ENCODE measurements at places on chromosomes 2 and 18.

DNA sequence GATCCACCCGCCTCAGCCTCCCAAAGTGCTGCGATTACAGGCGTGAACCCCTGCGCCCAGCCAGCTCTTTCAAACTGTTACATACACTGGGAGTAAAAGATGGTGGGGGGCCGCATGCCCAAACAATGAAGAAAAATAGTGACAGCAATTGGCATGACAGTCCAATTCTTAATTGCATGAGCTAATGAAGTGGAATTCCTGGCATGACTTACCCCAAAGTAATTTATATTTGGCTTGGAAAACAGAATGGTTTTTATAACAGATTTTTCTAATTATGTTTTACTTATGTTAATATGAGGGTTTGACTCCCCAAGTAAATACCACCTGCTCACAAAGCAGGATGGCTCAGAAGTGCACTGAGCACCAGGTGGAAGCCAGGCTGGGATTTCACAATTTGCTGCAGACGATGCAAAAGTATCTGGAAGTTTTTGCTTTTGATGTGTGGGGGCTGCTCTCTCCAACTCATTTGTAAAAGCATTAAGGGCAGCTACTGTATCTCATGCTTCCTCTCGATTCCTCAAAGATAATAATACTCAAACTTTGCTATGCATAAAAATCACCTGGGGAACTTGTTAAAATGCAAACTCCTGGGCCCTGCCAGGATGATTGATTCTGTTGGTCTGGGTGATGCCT lies 24.0 kb upstream of the ATG16L1 start:
- DNase-seq: no peak

GRCh38 chr2:200422071-200422470 lies 87.8 kb downstream of the KCTD18 start:
- DNase-seq: no peak

DNA sequence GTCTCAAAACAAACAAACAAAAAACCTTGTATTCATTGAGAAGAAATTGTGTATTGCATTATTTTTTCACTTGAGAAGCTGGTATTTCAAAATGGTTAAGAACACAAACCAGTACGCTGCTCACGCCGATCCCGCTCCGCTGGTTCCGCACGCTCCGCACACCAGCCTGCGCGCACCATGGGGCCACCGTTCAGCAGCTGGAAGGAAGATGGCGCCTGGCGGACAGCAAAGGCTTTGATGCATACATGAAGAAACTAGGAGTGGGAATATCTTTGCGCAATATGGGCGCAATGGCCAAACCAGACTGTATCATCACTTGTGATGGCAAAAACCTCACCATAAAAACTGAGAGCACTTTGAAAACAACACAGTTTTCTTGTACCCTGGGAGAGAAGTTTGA lies 75.7 kb downstream of the RBM43 start:
- no peak for DNase-seq

DNA sequence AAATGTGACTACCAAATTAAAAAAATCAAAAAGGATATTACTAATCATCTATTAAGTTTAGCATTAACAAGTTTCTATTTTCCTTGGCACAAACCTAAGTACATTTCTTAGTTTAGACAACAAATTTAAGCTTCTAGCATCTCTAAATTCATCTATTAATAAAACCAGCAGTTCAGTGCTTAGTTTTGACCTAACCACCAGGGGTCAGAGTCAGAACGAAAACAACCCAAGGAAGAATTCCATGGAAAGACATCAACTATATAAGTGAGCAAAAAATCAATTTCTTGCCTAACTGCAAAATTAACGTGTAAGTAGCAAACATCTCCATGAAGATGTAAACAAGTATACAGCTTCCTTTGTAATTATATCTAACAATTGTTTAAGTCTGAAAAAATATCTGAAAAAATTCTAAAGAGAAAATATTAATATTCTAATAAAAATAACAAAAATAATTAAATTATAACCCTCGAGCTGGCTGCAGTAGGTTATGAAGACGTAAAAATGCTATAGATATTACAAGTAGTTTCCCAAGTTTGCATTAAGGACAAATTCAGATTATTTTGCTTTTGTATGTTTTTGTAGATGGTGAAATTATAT lies 83.7 kb downstream of the CERKL start:
- DNase-seq: no peak

DNA sequence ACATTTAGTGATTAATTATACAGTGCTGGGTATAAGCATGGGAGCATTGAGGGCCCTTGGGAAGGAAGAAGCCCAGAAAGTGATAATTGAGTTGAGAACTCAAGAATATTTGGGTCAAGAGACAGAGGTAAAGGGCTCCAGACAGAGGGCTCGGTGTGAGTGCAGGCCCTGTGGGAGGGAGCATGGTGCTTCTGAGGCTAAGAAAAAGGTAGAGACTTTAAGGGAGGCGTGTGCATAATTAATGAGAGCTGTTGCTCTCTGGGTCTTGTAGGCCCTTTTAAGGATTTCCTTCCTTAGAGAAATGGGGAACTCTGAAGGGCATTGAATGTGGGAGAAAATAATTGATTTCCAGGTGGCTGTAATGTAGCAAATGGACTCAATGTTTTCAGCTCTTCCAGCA lies 735.0 kb upstream of the POU3F3 start:
- DNase-seq: no peak

- no peak for DNase-seq
These were observed 255.1 kb upstream of the MYT1L start for GRCh38 chr2:2586068-2586776.

DNA sequence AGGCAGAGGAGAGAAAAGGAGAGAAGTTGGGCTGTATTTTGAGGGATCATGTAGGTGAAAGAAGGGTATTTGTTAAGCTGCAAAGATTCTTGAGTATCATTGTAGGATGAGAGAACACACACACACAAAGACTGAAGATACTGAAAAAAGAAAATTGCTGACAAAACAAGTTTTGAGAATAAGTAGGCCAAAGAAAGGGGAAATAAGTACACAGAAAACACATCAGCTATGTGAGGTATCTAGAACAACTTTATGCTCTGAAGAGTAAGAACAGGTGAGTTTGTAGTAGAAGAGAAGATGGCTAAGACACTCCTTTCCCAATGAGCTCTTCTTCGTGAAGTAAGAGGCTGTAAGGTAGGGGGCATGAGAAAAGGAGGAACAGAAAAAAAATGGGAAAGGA lies 28.2 kb downstream of the METTL8 start:
- no peak for DNase-seq

DNA sequence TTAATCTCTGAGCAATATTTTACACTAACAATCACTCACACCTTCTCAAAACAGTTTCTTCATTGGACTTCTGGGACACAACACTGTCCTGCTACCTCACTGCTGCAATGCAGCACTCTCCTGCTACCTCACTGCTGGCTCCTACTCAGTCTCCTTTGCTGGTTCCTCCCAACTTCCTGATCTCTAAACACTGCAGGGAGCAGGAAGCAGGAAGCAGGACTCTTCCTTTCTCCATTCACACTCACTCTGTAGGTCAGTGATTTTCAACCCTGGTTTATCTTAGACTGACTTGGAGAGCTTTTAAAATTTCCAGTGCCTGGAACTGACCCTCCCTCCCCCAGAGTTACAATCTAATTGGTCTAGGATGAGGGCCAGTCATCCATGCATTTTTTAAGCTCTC lies 243.4 kb upstream of the RBBP8 start:
- no peak for DNase-seq

DNA sequence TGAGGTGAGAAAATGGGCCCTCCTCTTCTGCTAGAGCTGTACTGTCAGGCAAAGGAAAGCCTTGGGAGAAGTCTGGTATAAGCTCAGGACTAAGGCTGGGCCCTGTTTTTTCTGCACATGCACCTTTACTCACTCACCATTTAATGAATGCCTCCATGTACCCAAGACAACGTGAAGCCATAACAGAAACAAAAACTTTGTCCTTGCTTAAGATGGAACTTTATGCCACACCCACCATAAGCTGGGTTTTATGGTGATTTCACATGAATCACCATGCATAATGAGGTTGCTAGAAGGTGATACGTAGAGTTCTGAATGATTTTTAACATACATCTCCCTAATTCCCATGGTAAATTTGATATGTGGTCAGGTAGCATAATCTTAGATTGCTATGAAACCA lies 63.7 kb upstream of the CYP26B1 start:
- DNase-seq: no peak

DNA sequence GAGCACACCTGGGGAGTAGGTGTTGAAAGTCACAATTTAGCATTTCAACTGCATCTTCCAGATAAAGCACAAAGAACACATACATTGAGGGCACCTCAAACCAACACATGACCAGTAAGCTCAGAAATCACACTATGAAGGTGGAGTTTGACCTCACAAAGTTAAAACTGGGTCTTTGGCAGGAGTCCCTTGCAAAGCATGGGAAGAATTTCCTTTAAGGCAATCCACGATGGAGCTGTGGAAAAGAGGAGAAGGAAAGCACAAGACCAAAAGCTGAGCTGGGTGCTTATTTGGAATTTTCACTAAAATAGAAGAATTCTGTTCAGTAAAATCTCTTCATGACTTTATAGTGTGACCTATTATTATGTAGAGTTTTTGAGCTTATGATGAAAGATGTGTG lies 212.9 kb upstream of the APCDD1 start:
- DNase-seq: no peak

DNA sequence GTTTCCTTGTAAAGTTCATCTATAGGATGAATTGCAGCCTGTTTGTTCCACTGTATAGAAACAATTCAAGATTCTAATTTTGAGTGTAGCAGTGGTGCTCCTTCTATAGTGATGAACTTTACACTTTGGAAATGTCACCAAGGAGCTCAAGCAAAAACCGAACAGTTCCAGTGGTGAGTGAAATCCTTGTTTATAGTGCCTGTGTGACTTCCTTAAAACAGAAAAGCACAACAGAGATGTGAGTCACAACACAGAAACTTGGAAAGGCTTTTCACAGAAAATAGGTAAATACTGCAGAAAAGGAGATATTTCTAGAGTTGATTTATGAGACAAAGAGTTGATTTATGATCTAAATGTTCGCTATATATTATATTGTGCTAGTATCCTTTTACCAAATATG lies 482.0 kb downstream of the PTPRM start:
- no peak for DNase-seq

DNA sequence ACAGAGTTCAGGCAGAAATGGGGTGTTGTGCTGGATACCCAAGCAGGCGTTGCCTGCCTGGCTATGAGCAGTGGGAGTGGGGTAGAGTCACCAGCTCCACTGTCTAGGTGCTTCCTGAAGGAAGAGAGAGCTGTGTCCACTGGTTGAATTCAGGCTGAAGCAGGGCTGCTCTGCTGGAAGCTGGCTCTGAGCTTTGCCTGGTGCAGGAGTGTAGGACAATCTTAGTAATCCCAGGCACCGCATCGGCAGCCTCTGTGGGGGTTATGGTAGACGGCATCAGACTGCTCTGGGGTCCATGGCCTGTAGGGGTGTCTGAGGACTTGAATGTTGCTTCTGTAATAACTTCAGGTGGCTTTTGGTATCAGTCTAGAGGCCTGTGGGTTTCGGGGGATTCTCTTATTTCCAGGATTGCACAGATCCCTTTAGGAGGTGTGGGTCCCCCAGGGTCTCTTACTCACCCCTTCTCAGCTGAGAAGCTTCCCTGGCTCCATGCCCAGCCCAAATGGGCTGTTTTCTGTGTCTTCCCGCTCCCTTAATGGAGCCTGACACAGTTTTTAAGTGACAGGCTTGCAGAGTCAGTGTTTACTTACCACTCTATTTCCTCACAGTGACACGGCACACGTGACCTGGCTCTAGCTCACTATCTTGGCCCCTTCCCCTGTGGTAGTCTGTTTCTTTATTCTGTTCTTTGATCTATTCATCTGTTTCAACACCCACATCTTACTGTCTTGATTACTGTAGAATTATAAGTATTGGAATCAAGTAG lies 644.3 kb downstream of the CBLN2 start:
- peak; percentile 77 for DNase-seq

GRCh38 chr2:200578778-200579177 lies 7.0 kb upstream of the AOX1 start:
- DNase-seq: no peak

DNA sequence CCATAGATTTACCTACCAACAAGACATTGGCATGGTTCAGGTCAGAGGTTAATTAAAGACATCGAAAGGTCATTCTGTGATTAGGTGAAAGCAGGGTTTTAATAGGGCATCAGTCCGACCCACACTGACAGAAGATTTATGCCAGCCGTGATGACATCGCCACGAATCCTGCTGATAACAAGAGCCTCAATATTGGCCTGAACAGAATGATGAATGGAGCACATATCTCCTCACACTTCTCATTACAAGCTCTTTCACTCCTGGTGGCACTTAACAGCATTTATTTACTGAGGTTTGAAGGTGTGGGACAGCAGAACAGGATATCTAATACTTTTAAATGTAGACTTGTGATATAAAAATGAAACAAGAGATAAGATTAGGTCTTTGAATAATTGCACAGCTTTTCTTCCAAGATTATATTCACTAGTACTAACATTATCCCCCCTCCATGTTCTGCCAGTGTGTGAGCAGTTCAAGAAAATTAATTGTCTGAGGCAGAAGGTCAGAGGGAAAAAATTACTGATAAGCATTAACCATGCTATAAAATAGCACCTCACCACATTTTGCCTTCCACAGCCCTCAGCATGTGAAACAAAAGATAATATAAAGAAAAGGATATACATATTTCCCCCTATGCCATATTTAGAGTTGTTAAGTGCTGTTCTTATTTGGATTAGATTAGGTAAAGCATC lies 23.1 kb upstream of the INSIG2 start:
- no peak for DNase-seq

- DNase-seq: no peak
These were observed 32.1 kb upstream of the MYO3B start for GRCh38 chr2:170145675-170146432.

DNA sequence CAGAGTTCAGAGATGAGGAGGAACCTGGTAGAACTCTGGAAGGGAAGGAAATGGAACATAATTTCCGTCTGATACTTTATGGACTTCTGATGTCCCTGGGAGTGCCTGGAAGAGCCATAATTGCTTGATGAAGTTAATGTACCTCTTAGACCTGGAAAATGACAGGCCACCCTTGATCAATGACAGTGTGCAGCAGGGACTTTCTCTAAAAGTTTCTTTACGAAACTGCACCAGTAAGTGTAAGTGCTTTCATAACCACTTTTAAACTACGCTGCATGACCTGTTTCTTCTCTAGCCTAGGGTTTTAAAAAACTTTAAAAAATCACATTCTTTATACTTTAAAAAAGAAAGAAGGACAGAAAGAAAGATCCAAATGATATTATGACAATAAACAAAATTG lies 164.5 kb downstream of the LPIN1 start:
- DNase-seq: no peak

DNA sequence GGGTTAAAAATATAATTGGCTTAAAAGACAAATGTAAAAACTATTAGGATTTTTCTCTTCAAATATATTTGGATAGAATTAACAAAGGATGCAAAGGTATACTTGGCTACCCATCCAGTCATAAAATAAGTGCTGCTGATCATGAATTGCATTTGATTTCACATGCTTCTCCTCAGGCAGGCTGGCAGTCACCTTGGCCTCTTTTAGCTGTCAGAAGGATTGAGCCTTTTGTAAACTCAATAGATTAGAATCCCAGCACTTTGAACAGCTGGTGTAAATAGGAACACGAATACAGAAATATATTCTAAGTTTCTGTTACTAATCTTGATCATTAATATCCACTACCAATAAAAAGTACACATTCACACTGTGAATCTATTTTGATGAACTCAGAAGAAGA lies 169.4 kb upstream of the UNC80 start:
- no peak for DNase-seq

Data from NCI-H1092 (cell line).